ENCODE measurements at places on chromosomes 13 and 19.

DNA sequence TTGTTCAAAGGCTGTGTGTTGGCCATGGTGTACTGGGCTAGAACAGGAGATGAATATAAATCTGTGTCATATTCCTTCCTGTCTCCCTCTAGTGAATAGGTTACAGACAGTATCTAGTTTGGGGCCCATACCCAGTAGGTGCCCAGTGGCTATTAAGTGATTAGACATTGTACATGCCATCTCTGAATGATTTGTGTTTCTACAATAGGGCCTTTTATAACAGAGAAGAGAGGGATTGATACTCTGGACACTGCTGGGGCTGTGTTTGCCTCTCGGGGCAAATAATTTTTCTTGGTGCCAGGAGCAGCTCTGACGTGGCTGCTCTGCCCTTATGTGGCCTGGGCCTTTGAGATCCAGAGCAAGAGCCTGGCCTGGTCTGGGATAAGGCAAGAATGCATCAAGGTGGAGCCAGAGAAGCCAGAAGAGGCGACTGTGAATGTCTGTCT lies 403.1 kb downstream of the SPRY2 start:
- DNase-seq: no peak

DNA sequence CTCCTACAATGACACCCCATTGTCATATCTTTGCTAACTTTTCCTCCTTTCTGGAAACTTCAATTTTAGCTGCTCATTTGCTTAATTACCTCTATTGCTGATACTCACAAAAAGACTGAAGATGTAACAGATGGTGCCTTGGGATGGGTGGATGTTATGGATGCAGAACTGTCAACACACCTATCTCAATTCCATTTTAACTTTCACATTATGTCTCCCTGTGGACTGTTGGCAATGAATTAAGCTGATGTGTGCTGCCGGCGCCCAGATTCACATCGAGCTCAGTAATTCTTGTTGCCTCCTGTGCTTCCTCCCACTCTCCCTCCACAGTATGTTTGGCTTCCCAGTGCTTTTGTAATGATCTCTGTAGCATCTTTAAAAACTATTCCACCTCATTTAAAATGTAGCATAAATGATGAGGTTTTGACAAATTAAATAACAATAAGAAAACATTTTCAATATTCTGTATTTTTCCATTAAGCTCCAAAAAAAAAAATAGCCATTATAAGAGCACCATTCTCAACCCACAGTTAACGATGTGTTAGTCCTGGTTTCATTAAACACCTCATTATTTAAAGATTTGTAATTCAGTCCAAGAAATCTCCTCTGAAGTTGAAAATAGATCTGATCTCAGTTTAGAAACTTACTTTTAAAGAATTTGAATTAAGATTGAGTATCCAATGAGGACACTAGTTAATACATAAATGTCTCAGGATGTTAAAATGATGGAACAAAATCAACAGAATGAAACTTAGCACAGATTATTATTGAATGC lies 99.9 kb upstream of the FAM216B start:
- DNase-seq: no peak

- peak; percentile 40 for DNase-seq
Observed at GRCh38 chr13:23679220-23679619, 109.0 kb downstream of the TNFRSF19 start.

- DNase-seq: peak; percentile 65
Observed at GRCh38 chr13:50401049-50401505, 385.8 kb downstream of the KCNRG start.

- no peak for DNase-seq
Observed at GRCh38 chr13:36382030-36382429, 35.8 kb upstream of the SPART start.

DNA sequence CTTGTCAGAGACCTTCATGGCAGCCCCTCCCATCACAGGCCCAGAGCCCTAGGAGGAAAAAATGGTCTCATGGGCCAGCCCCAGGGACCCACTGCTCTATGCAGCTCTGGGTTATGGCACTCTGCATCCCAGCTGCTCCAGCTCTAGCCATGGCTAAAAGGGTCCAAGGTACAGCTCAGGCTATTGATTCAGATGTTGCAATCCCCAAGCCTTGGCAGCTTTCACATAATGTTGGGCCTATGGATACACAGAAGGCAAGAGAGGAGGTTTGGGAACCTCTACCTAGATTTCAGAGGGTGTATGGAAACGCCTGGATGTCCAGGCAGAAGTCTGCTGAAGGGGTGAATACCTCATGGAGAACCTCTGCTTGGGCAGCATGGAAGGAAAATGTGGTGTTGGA lies 996.0 kb downstream of the PCDH9 start:
- no peak for DNase-seq

GRCh38 chr13:40254394-40254793 lies 412.0 kb downstream of the FOXO1 start:
- DNase-seq: no peak

- DNase-seq: no peak
Observed at GRCh38 chr13:106172176-106172905, 363.1 kb downstream of the EFNB2 start.

DNA sequence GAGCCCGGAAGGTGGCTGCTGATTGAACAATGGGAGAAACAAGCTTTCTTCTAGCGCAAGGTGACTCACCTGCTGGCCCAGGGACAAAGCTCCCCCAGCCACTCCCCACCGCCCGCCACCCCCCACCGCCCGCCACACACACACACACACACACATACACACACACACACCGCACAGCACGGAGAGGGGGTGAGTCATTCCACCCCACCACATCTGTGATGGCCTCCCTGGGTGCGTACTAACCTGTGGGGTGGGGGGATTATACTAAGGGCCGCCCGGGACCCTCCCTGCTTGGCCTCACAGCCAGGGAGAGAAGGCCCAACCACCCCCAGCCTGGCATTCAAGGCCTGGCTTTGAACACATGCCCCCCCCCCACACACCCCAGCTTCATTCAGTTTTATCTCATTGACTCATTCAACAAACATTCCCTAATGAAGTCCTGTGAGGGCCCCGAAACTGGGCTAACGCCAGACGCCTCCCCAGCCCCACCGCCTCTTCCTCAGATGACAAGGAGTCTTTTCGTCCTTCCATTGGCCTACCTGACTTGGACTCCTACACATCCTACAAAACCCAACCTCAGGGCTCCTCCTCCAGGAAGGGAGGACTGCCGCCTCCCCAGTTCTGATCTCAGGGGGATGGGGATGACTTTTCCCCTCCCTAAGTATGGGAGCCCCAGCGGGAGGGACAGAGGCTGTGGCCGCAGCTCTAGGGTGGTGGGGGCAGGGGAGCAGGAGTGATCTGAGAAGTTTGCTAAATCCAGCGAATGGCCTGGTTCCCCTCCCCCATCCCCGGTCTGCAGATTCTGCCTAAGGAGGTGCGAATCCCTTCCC lies 5.8 kb upstream of the ONECUT3 start:
- DNase-seq: peak; percentile 91

DNA sequence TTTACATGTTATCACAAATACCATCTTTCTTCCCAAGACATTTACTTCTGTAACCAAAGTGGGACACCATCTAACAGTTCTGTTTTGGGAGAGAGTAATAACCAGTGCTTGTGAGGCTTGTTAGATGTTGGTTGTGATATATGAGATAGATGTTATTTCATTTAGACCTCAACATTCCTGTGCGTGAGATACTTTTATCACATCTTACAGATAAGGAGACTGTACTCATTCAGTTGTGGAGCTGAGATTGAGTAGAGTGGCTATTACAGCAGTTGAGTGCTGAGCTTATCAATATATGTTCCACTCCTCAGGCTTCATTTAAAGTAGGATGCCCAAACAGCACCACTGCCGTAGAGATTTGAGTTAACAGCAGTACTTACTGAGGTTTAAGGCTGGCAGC lies 43.1 kb downstream of the USPL1 start:
- DNase-seq: no peak

- peak; percentile 94 for DNase-seq
Observed at GRCh38 chr19:46426506-46427162, 2.1 kb downstream of the PNMA8C start.

- no peak for DNase-seq
Observed at GRCh38 chr19:16497042-16497441, 848 bp downstream of the C19orf44 start.

- no peak for DNase-seq
Observed at GRCh38 chr19:49359851-49360820, 2.1 kb downstream of the TEAD2 start.
